ENCODE measurements at places on chromosomes 6 and 20.

DNA sequence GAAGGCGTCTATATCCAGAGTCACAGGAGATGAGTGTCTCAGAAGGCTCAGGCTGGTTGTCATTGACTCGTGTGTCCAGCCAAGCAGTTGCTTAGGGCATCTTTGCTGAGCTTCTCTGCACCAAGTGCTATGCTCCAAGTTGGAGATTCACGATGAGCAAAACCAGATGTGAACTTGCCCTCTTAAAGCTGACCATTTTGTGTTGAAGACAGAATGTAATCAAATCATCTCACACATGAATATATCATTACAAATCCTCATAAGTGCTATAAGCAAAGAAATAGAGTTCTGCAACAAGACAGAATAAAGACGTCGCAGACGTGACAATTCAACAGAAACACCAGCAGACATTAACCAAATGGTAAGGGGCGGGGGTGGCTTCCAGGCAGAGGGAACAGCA lies 103.9 kb downstream of the ALDH8A1 start:
- DNase-seq: no peak

DNA sequence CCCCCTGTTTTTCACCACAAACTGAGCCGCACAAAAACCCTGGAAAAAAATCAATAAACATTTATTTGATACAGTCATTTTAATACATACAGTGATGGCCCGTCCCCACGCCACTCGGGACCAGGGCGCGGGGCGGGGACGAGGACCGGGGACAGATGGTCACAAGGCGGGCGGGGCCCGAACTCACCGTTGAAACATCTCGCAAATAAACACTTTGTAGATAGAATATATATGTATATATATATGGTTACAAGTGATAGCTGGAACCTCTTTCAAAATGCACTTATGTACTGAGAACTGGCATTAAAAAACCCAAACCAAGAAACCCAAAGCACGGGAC lies 418 bp upstream of the UCKL1 start:
- DNase-seq: no peak

GRCh38 chr20:51715163-51715855 lies 52.9 kb downstream of the ATP9A start:
- DNase-seq: no peak

GRCh38 chr6:30651143-30651542 lies 4.2 kb downstream of the C6orf136 start:
- no peak for DNase-seq

- no peak for DNase-seq
Observed at GRCh38 chr20:14918976-14919375, 581.6 kb upstream of the FLRT3 start.
